ENCODE measurements at places on chromosomes 2 and 18. TPM values are rescaled to one million over a fixed set of nuclear protein-coding genes. Genes with fewer than 3 reads are reported as not detected.

Gene TCF23
- total RNA-seq = 0.11 TPM

Gene KIF3C
- total RNA-seq = 4.5 TPM

Gene SGPP2
- total RNA-seq = 12.8 TPM

Gene RGPD8
- total RNA-seq = 19.0 TPM

Gene MALL
- total RNA-seq = 8.1 TPM

Gene COX7A2L
- 128 TPM for total RNA-seq

Gene FHOD3
- total RNA-seq = 138 TPM

Gene NCKAP5
- total RNA-seq = 11.1 TPM

Gene GAREM2
- 2.7 TPM for total RNA-seq

Gene REEP1
- total RNA-seq = 25.3 TPM

Gene FSIP2
- total RNA-seq = 0.12 TPM

Gene CFLAR
- total RNA-seq = 310 TPM

Gene SCN7A
- 23.8 TPM for total RNA-seq

Gene EPHA4
- 110 TPM for total RNA-seq

Gene PSD4
- total RNA-seq = 2.6 TPM

Gene VWA3B
- total RNA-seq = 0.28 TPM

Gene TANC1
- total RNA-seq = 55.7 TPM

Gene ZNF892
- total RNA-seq = 3.3 TPM

Gene TUBA3E
- 2.8 TPM for total RNA-seq

Gene ASXL3
- total RNA-seq = 11.4 TPM

Gene UGT1A4
- total RNA-seq = not detected

Gene ERMN
- total RNA-seq = 0.06 TPM

Gene SLC5A7
- 0.14 TPM for total RNA-seq

Gene CYTIP
- 4.2 TPM for total RNA-seq

Gene SP9
- not detected for total RNA-seq

All from right cardiac atrium (tissue), 5 donors.